ENCODE measurements at places on chromosomes 5 and 9. TPM values are rescaled to one million over a fixed set of nuclear protein-coding genes. Genes with fewer than 3 reads are reported as not detected.

The SEMA5A gene
- polyA plus RNA-seq: 27.1 TPM

The PCDHA6 gene
- polyA plus RNA-seq: 0.06 TPM

The GARIN3 gene
- not detected for polyA plus RNA-seq

The SPINK13 gene
- polyA plus RNA-seq: 0.33 TPM

The GDNF gene
- polyA plus RNA-seq: 11.2 TPM

The CD14 gene
- 18.3 TPM for polyA plus RNA-seq

The NOXA1 gene
- polyA plus RNA-seq: 2.2 TPM

The CHSY3 gene
- polyA plus RNA-seq: 4.0 TPM

The PCDHGA7 gene
- 1.4 TPM for polyA plus RNA-seq

The SNAPC4 gene
- 5.4 TPM for polyA plus RNA-seq

The GPR151 gene
- not detected for polyA plus RNA-seq

The SPEF2 gene
- 8.9 TPM for polyA plus RNA-seq

The GMCL2 gene
- polyA plus RNA-seq: not detected

The NIPAL4 gene
- 0.37 TPM for polyA plus RNA-seq

The FOXD4 gene
- 2.0 TPM for polyA plus RNA-seq

The OMD gene
- 3.5 TPM for polyA plus RNA-seq

The MUSK gene
- polyA plus RNA-seq: 14.6 TPM

The SPTAN1 gene
- polyA plus RNA-seq: 247 TPM

The SOWAHA gene
- 0.11 TPM for polyA plus RNA-seq

The SPATA31D4 gene
- not detected for polyA plus RNA-seq

The IRX1 gene
- polyA plus RNA-seq: 0.28 TPM

The PLAC8L1 gene
- 0.73 TPM for polyA plus RNA-seq

The PAXX gene
- polyA plus RNA-seq: 22.8 TPM

The SEPTIN8 gene
- 33.0 TPM for polyA plus RNA-seq
